ENCODE measurements at places on chromosomes 4 and X.

- no peak for DNase-seq
These were observed 198.7 kb downstream of the ENOX2 start for GRCh38 chrX:130704053-130705038.

DNA sequence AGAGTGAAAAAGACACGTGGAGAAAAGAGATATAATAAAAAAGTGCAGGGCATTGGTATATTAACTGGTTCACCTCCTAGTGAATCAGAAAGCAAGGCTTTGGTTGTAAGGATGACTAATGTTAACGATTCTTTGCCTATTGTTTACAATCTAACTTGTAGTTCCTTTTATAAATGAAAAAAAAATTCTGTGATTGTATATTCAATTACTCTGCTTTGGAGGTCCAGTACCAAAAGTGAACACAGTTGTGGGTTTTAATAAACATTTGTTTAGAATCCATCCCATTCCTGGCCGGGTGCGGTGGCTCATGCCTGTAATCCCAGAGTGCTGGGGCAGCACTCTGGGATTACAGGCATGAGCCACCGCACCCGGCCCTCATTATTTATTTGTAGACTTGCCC, 36.9 kb upstream of the PRSS12 start:
- DNase-seq = no peak

DNA sequence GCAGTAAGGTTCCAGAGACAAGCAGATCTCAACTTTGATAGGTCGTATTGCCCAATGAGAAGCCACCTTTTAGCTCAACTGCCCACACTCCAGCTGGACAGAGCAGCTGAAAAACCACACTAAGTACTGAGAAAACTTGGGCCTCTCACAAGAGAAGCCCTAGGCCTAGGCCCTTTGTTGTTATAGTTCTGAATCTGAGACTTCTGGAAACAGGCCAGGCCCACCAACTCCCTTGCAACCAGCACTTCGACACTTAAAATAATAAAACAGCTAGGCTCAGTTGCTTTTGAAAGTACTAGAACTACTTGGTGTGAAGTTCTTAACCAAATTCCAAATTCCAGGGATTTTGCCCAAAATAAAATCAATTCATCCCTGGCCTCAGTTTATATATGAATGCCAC, 13.5 kb upstream of the RTL5 start:
- DNase-seq = no peak

GRCh38 chr4:76095568-76095967, 21.1 kb downstream of the ART3 start:
- DNase-seq = no peak

DNA sequence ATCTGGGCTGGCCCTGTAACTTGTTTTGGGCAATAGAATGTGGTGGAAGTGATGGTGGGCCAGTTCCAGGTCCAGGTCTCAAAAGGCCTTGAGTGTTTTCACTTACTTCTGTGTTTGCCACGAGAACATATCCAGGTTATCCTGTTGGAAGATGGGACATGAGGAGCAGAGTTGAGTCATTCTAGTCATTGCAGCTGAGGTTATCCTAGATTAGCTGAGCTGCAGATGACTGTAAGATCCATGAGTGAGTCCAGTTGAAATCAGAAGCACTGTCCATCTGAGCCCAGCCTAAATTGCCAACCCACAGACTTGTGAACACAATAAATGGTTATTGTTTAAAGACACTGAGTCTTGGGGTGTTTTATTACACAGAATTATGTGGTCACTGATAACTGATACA, 45.3 kb upstream of the RPS6KA3 start:
- DNase-seq = no peak

DNA sequence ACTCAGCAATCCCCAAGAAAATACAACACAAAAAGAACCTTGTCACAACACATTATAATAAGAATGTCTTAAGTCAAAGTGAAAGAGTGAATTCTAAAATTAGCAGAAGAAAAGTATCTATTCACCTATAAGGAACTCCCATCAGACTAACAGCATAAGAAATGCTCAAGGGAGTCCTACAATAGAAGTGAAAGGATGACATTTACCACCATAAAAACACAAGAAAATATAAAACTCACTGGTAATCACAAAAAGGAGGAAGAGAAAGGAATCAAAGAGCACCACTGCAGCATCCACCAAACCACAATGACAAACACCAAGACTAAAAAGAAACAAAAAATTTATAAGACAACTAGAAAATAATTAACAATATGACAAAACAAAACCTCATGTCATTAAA, 257.0 kb upstream of the AGTR2 start:
- DNase-seq = no peak

GRCh38 chr4:34202154-34202553, 2042.2 kb downstream of the ARAP2 start:
- DNase-seq = no peak

GRCh38 chr4:25001509-25001908, 29.2 kb downstream of the LGI2 start:
- no peak for DNase-seq

GRCh38 chrX:40685362-40685918, 38.1 kb upstream of the CXorf38 start:
- DNase-seq = no peak

GRCh38 chr4:1577822-1578217, 106.3 kb downstream of the FAM53A start:
- no peak for DNase-seq

- DNase-seq = no peak
These were observed 30.6 kb upstream of the MCF2 start for GRCh38 chrX:139738581-139738980.
